ENCODE measurements at places on chromosomes 1 and 21.
A peak's percentile ranks its signal among the peaks of the same experiment; 100 is the strongest.

- DNase-seq: no peak
Observed at GRCh38 chr1:93584261-93585003, 97.2 kb downstream of the BCAR3 start.

- DNase-seq: no peak
Observed at GRCh38 chr1:89957107-89957506, 37.8 kb upstream of the ZNF326 start.

DNA sequence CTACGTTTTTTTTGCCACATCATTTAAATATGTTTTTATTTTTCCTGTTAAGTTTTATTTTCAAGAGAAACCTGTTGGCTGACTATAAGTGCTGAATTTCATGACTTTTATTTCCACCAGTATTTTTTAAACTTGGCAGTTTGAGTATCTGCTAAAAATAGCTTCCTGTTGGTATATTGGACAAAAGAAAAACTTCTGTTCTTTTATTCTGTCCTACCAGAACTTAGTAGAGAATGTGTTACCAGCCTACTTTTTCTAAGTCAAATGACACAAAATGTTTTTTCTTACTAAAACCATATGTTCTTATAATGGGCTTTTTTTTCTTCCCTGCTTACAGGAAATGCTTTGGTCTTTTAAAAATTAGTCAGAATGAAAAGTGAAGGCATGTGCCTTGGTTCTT lies 7.6 kb downstream of the DR1 start:
- peak; percentile 10 for DNase-seq

DNA sequence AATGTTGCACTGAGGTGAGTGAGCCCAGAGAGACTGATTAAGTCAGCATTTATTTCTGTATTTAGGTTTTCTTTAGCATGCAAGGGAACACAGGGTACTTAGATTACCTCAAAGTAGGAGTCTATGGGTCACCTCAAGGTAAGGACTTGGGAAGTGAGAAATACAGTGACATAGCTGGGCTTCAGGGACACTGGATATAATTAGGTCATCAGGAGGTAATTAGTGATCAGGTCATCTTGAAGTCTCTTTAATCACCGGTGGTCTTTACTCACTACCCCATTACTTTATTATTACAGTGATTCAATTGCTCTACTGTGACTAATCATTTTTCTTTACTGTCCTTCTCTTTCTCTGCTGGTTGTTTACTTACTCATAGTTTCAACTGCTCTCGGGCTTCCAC lies 59.9 kb upstream of the KCNK1 start:
- DNase-seq: no peak

DNA sequence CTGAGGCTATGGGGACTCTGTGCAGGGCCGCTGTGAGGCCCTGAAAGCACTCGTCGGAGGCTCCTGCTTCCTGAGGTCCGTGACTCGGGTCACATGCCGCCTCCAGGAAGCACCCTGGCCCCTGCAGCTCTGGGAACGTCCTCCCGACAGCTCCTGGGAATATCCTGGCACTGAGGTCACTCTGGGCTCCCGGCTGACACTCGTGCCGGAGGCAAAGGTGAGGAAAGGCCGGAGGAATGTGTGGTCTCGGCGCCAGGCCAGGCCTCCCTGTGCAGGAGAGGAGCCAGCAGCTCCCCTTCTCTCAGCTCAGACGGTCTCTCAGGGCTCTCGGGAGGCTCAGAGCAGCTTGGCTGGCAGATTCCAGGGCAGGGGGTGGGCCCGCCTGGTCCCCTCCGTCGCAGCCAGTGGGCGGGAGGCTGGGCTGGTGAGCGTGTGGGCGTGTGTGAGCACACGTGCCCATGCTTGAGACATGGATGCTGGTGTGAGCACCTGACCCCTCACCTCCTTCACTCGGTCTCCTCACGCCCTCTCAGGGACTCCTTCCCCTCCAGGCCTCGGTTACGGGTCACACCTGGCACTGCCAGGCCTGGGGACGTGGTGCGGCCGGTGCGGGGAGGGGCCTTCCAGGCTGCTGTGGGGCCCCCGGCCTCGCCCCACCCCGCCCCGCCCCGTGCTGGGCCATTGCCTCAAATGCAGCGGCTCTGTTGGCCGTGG lies 5.5 kb upstream of the RNF223 start:
- no peak for DNase-seq

- no peak for DNase-seq
Observed at GRCh38 chr1:100960098-100960497, 64.2 kb downstream of the SLC30A7 start.

DNA sequence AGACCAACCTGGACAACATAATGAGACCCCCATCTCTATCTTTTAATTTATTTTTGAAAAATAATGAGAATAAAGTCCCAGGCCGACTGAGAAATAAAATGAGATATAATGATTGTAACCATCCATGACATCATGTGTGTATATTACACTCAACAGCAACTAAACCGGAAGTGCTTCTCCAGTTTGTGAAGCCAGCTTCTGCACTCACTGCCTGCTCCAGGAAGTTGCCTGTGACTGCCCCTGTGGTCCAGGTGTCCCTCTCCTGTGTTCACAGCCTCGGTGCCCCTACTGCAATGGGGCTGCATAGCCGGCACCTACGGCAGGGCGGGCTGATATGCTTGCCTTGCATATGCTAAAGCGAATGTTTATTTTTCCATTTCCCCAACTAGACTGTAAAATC lies 68.3 kb downstream of the SSBP3 start:
- DNase-seq: no peak

DNA sequence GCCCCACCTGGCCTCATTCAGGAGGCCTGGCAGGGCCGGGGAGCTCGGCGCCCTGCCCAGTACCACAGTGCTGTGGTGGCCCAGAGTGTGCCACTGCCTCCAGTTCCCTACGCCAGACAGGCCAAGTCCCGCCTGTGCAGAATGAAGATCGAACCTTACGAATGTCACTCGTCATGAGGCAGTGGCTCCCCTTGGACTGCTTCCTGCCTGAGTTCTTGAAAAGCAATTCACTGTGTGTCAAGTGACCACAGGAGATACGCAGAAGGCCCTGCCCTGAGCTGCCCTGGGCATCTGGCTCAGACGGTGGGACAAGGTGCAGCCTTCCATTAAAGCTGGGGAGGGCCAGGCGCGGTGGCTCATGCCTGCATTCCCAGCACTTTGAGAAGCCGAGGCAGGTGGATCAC lies 49.6 kb upstream of the LRP8 start:
- no peak for DNase-seq

- DNase-seq: no peak
Observed at GRCh38 chr1:52574594-52574993, 21.7 kb upstream of the TUT4 start.

DNA sequence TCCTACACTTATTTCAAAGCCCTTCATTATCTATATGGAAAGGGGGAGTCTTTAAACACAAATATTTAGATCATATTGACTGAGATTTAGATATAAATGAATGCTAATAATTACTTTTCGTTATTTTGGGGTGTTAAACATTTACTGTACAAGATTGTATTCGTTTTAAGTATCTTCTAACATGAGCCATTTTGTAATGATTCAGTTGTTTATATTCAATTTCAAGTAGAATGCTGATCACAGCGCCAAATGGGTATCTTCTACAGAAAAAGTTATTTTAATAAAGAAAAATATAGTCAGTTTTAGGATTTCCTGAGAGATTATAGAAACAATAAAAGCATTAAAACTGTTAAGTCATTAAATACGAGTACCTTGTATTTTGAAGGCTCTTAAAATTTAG lies 104.5 kb upstream of the HNRNPU start:
- no peak for DNase-seq

- DNase-seq: peak; percentile 27
Observed at GRCh38 chr1:222583079-222583478, 6.7 kb downstream of the TAF1A start.

DNA sequence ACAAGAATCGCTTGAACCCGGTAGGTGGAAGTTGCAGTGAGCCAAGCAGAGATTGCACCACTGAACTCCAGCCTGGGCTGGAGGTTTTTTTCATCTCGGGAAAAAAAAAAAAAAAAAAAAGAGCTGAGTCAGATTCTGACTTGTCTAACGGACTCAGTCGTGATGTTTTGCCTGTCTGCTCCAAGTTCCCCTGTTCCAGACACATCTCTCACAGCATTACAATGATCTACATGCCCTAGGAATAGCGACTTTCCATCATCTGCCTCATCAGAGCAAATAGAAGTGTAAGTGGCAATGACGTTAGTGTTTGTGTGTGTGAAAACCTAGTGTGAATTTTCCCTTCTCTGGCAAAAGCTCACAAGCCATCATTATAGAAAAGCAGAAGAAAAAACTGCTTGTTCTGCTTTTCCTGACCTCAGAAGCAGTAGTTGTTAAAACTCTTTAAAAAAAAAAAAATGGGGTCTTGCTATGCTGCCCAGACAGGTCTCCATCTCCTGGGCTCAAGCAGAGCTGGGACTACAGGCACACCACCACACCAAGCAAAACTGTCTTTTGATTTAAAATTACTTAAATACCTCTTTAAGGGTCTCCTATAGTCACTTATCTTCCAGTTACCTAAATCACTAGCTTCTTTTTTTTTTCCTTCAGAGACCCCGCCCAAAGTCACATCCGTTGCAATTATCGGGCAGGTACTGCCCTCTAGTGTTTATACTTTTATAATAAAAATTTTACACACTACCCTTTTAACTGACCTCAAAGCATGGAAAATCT lies 37.3 kb downstream of the PLEKHO1 start:
- peak; percentile 84 for DNase-seq

- DNase-seq: peak; percentile 38
Observed at GRCh38 chr1:9766759-9767442, 56.9 kb downstream of the CLSTN1 start.

GRCh38 chr1:92192246-92192645 lies 25.5 kb upstream of the C1orf146 start:
- no peak for DNase-seq

Data from pons (tissue), 1 donor.